Adipose tissue (tissue), 3 donors: ENCODE measurements at places on chromosomes 16 and 17. TPM values are rescaled to one million over a fixed set of nuclear protein-coding genes. Genes with fewer than 3 reads are reported as not detected.

The TBC1D3C gene
- polyA plus RNA-seq = not detected

The KRTAP4-1 gene
- not detected for polyA plus RNA-seq

The KRTAP1-1 gene
- polyA plus RNA-seq = not detected

The TBC1D3 gene
- polyA plus RNA-seq = not detected

The SOX15 gene
- 2.7 TPM for polyA plus RNA-seq

The MEIOB gene
- 0.03 TPM for polyA plus RNA-seq

The HBZ gene
- polyA plus RNA-seq = 0.12 TPM

The TBC1D3K gene
- polyA plus RNA-seq = not detected

The MYO15A gene
- polyA plus RNA-seq = 0.68 TPM

The MARCHF10 gene
- not detected for polyA plus RNA-seq
